Stimulated activated CD4-positive, alpha-beta T cell treated with anti-CD3 and anti-CD28 coated beads, Interleukin-1b, Interleukin-23, amount 100 ng/mL, for 1 hour (primary cell): ENCODE measurements at places on chromosomes 6 and 20.

DNA sequence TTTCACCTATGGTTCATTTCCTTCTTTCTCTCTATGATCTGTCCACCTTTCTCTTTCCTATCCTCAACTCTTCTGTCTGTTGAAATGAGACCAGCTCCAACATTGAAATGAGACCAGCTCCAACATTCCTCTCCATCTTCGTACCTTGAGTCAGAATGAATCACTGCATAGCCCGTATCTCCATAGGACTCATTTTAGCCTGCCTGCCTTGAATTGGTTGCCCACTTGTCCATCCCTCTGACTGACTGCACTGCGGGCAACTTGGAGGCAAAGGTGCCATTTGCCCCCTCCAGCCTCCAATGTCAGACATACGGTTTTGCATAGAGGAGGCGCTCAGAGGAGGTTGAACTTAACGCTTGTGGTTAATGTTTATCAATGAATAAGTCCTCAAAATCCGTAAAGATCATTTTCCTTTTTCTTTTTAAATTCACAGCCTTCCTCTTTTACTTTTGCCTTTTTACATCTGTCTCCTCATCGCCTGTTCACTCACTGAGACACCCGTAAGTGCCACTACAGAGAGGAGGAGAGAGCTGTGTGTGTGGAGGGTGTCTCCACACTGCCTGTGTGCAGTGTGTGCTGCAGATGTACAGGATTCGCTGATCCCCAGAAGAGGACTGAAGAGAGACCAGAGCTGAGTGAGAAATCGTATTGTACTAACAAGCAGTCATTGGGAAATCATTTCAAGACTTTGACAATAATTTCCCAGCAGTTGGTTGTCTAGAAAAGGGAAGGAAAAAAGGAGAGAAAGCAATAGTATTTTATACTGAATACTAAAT is 579.6 kb upstream of the MAP3K7 start:
- DNase-seq = no peak

- DNase-seq = no peak
Observed at GRCh38 chr6:55621993-55622392, 43.0 kb upstream of the HMGCLL1 start.

GRCh38 chr6:88869263-88870020 is 94.0 kb downstream of the RNGTT start:
- DNase-seq = no peak

- no peak for DNase-seq
Observed at GRCh38 chr6:119463081-119463626, 113.6 kb upstream of the MAN1A1 start.

DNA sequence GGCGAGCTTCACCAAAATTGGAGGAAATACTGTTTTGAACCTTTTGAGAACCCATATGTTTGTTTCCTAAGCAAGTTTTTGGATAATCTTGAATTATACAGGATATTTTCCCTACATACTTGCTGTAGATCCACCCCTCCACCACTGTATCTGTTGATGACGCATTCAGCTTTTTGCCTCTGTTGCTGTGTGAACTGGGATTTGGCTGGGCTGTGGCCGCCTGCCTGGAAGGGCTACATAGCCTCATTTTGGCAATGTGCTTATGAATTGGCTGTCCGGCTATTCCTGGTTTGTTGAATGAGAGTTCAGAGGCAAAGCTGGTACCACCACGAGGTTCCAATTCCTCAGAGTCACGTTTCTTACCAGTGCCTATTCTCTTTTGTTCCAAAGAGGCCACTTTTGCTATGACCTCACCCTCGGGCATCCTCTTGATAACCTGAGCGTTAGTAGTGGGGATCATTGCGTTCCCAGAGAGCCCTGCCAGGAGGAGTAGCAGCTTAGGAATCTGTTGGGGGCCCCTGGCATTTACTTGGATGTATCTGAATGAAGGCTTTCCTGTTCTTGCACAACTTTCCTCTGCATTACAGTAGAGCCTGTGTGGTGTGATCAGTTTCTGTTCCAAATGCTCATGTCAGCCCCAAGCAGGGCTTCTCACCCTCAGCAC is 6.4 kb downstream of the FAM83D start:
- no peak for DNase-seq

- no peak for DNase-seq
Observed at GRCh38 chr20:47418069-47418757, 61.7 kb upstream of the ZMYND8 start.

GRCh38 chr6:168420084-168420483 is 20.9 kb upstream of the SMOC2 start:
- no peak for DNase-seq

- no peak for DNase-seq
Observed at GRCh38 chr6:88491266-88491880, 325.2 kb upstream of the CNR1 start.

DNA sequence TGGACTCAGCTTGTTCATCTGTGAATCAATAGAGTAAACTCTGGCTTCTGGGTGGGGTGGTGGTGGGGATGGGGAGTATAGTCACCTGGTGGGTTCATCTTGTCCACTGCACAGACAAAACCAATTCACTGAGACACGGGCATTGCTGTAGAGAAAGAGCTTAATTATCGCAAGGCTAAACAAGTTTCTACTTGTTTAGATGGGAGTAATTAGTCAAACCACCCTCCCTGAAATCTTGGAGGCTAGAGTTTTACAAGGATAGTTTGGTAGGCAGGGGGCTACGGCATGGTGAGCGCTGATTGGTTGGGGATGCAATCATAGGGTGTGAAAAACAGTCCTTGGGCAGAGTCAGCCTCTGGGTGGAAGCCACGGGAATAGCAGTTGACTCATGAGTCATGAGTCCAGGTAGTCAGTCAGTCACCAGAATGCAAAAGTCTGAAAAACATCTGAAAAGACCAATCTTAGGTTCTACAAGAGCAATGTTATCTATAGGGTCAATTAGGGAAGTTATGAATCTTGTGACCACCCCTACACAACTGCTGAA is 77.8 kb downstream of the STMND1 start:
- no peak for DNase-seq

GRCh38 chr6:31908791-31909190 is 6.9 kb upstream of the ZBTB12 start:
- DNase-seq = no peak

GRCh38 chr6:110090876-110091275 is 88.6 kb downstream of the WASF1 start:
- no peak for DNase-seq

DNA sequence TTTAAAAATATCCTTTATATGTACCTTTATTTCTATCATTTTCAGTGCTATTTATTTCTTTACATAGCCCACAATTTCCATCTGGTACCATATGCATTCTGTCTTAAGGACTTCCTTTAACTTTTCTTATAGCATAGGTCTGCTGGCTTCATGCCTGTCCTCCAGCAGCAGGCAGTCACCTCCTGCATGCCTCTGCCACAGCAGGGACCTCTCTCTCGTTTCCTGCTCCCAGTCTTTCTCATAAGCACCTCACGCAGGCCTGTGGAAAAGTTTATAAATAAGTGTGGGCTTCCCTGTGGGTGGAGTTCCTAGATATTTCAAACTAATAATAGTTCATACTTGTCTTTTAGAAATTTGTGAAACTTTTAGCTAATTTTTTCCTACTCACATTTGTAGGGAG is 133.9 kb downstream of the KCNQ5 start:
- DNase-seq = no peak

- DNase-seq = no peak
Observed at GRCh38 chr20:34560141-34560523, 1.6 kb downstream of the MAP1LC3A start.

DNA sequence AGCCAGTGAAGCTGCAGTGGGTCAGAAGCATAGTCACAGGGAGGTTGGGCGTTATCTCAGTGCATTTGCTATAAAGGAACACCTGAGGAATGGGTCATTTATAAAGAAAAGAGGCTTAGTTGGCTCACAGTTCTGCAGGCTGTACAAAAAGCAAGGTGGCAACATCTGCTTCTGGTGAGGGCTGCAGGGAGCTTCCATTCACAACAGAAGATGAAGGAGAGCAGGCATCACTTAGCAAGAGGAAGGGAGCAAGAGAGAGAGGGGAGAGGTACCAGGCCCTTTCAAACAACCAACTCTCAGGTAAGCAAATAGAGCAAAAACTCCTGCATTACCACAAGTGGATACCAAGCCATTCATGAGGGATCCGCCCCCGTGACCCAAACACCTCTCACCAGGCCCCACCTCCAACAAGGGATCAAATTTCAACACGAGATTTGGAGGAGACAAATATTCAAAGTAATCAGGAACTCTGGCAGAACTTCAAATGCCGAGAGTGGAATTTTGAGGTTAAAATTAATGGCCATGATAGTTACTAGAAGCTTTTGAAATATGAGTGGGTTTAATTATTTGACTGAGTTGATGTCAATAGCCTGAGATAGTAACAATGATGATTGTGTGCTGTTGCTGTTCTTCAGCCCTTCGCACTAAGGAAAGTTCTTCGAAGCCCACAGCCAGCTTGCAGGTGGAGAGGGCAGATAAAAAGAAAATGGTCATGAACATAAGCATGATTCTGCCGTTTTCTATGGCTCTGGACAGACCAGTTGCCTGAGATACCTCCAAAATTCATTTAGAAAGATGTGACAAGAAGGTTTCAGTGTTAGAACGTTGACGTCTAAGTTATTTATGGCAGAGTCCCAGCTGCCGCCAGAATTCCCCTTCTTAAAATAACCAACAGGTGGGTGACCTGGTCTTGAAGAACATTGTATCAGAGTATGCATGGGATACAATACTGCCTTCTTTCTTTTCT is 55.3 kb upstream of the ADTRP start:
- no peak for DNase-seq

DNA sequence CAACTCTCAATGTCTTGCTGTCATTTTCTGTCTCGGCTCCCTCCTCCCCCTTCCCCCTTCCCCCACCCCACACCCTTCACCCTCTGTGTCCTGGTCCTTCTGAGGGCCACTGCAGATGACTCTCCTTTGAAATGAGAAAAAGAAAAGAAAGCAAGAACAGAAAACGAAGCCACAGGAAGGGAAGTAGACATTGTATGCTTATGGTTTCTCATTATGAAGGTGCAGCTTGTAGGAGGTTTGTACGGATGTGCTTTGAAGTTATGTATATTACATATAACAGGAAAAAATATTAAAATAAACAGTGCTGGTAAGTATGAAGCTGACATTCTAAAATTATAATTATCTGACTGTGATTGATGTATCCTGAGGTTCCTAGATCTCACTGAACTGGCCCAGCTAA is 6.3 kb upstream of the AAR2 start:
- DNase-seq = no peak

- no peak for DNase-seq
Observed at GRCh38 chr6:53773044-53773696, 21.6 kb upstream of the LRRC1 start.

- DNase-seq = no peak
Observed at GRCh38 chr20:31615416-31615815, 10.3 kb downstream of the ID1 start.

DNA sequence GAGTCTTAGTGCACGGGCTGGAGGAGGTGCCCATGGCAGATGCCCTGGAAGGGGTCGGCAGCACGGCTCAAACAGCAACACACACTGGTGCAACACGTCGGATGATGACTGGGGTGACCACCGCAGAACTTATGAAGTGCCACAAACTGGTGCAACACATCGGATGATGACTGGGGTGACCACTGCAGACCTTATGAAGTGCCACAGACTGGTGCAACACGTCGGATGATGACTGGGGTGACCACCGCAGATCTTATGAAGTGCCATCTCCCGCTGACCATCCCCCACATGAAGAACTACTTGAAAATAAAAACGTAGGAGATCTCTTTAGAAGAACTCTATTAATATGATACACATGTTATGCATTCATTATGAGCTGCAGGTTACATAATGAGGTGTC is 218.3 kb downstream of the TBXT start:
- no peak for DNase-seq

- DNase-seq = no peak
Observed at GRCh38 chr20:25470045-25470444, 62.6 kb downstream of the GINS1 start.

GRCh38 chr6:44234101-44235025 is 11.0 kb downstream of the SLC29A1 start:
- no peak for DNase-seq

- no peak for DNase-seq
Observed at GRCh38 chr6:14333556-14334305, 216.2 kb downstream of the CD83 start.

DNA sequence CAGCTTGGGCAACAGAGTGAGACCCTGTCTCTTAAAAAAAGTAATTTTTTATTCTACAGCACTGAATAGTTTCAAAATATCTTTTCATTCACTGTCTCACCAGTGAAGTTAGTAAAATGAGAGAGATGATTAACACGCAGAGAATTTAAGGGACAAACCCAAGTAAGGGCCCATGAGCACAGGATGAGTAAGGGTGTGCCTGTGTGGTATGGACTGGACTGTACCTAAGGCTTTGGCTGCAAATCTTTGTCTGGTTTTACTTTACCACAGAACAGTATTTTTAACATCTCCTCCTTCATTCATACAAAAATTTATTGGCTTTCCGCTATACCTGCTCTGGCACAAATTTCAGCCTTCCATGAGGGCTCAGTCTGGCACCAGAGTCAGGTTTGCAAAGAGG is 433.3 kb downstream of the UTRN start:
- DNase-seq = no peak

DNA sequence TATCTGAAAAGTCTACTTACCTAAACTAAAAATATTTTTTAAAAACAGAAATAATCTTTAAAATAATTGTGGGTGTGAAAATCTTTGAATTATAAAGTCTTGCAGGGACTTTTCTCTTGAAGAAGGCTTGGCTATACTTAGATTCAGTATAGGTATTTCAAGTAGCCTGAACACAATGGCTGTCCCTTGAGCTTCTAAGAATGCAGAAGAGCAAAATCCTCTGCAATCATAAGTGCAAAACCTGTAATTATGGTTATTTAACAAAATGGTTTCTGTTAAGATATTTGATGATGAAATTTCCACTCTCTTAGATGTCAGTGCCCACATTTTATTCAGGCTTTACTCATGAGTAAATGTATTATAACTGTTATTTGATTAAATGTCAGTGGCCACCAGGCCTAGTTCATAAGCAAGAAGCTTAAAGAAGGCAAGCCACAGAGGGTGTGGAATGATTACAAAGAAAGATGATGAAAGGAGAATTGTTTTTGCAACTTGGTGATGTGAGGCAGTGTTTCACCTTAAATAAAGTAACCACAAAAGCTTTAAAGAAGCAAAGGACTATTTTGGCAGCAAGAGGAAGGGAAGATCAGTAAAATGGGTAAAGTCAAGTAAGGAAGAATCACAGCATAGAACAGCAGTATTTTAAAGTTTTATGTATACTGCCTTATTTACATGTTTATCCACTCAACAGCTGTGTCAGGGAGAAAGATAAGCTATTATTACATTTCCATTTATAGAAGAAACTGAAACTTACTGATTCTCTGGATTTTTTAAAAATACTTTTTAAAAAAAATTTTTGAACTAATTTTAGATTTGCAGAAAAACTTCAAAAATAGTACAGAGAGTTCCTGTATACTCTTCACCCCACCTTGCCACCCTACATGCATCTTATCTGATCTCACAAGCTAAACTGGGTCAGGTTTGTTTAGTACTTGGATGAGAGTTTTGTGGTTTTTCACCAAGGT is 351.2 kb upstream of the RUNX2 start:
- DNase-seq = no peak
